ENCODE measurements at places on chromosomes 16 and 17.

- DNase-seq, result no peak
- H3K36me3 ChIP-seq, result no peaks in the 10 kb centered on the region
- H3K4me1 ChIP-seq, result no peaks in the 10 kb centered on the region
- H3K4me3 ChIP-seq, result no peak overlapping the region
- no peaks in the 10 kb centered on the region for H3K27me3 ChIP-seq
- H3K27ac ChIP-seq, result no peak overlapping the region
Measured at GRCh38 chr16:6377956-6378355, 954.7 kb upstream of the RBFOX1 start.

DNA sequence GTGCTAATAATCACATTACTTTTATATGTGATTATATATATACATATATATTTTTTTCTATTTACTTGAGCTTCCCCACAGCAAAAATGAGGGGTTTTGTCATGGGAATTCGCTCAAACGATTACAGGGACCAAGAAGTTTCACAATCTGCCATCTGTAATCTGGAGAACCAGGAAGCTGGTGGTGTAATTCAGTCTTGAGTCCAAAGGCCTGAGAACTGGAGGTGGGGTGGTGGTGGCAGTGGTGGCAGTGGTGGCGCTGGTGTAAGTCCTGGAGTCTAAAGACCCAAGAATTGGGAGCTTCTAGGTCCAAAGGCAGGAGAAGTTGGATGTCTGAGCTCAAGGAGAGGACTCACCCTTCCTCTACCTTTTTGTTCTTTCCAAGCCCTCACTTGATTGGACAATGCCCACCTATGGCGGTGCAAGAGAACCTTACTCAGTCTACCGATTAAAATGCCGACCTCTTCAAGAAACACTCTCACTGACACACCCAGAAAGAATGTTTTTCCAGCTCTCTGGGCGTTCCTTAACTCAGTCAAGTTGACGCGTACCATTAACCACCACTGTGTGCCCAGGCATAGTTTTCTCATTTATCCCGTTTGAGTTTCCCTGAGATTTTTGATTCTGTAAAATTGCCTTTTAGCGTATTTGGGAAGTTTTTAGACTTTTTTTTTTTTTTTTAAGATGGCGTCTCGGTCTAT, 31.9 kb downstream of the POLR2A start:
- no peaks in the 10 kb centered on the region for H3K27me3 ChIP-seq
- peak; percentile 17 for DNase-seq
- H3K4me1 ChIP-seq, result no peaks in the 10 kb centered on the region
- H3K4me3 ChIP-seq, result no peak overlapping the region
- no peaks in the 10 kb centered on the region for H3K36me3 ChIP-seq

DNA sequence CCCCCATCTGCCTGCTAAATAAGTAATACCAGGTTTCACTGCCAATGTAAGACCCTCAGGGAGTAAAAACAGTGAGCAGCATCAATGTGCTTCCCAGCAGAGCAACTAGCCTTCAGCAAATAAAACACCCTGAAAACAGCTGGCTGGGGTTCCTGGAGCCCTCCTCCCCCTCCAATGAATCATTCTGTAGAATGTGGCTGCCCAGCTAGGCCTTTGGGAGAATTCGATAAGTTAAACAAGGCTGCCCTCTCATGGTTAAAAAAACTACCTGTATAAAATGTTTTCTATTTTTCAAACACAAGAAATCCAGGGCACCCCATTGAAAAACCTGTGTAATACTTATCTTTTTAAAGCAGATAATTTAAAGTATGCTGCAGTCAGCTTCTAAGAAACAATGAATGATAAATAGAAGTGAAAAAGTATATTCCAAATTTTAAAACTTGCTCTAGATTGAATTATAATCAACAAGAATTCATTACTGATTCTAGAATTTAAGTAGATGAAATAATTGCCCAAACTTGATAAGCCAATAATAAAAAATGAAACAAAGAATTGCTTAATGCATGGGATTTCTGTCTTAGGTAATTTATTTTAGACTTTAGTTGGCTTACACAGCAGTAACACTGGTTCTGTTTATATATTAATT, 9.4 kb upstream of the TOM1L1 start:
- no peak overlapping the region for H3K4me3 ChIP-seq
- DNase-seq, result peak; percentile 85
- H3K36me3 ChIP-seq, result no peaks in the 10 kb centered on the region
- no peak overlapping the region for H3K27ac ChIP-seq
- no peaks in the 10 kb centered on the region for H3K4me1 ChIP-seq

GRCh38 chr16:9859701-9860327, 322.4 kb downstream of the GRIN2A start:
- H3K36me3 ChIP-seq, result no peaks in the 10 kb centered on the region
- no peak overlapping the region for H3K27ac ChIP-seq
- DNase-seq, result no peak

GRCh38 chr17:29177871-29178749, 2.1 kb downstream of the MYO18A start:
- H3K36me3 ChIP-seq, result no peaks in the 10 kb centered on the region
- peak overlapping the region; percentile 99 for H3K27ac ChIP-seq
- H3K27me3 ChIP-seq, result no peaks in the 10 kb centered on the region
- no peak overlapping the region for H3K4me3 ChIP-seq

DNA sequence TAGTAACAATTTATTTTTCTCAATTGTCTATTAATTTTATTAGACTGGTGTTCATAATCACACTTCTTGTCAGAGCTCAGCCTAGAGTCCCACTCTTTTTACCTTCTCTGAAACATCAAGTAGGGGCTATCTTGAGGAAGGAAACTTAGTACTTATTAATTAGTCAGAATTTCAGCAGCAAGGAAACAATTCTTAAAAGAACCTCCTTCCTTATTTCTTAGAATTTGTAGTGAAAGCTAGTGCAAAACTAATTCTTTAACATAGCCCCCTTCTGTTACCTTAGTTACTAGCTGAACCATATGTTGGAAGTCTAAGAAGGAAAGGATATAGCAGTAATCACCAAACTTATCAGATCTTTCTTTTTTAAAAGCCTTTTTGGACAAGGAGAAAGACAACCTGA, 35.2 kb downstream of the MAP2K4 start:
- no peak for DNase-seq
- H3K4me1 ChIP-seq, result peaks cover 11% of the 10 kb centered on the region
- no peak overlapping the region for H3K4me3 ChIP-seq
- no peak overlapping the region for H3K27ac ChIP-seq
- no peaks in the 10 kb centered on the region for H3K36me3 ChIP-seq

GRCh38 chr16:1435921-1436697, 5.2 kb downstream of the PERCC1 start:
- no peaks in the 10 kb centered on the region for H3K36me3 ChIP-seq
- DNase-seq, result no peak
- H3K4me3 ChIP-seq, result no peak overlapping the region
- no peaks in the 10 kb centered on the region for H3K27me3 ChIP-seq
- H3K4me1 ChIP-seq, result peaks cover 3% of the 10 kb centered on the region

DNA sequence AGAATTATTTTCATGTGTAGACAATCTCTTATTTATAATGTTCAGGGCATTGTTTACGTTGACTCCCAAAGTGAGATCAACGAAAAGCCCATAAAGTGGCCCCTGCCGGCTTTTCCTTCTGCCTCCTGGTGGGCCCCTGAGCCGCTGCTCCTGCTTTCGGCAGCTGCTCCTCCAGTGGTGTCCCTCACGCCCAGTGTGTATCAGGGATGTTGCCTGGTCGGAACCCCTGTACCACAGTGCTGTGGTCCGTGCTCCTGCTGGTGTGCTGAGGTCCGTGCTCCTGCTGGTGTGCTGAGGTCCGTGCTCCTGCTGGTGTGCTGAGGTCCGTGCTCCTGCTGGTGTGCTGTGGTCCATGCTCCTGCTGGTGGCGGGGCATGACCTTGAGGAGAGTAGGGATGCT, 107.6 kb downstream of the BANP start:
- no peak overlapping the region for H3K27ac ChIP-seq
- H3K4me1 ChIP-seq, result peaks cover 20% of the 10 kb centered on the region
- H3K4me3 ChIP-seq, result no peak overlapping the region
- no peaks in the 10 kb centered on the region for H3K27me3 ChIP-seq
- DNase-seq, result no peak
- no peaks in the 10 kb centered on the region for H3K36me3 ChIP-seq

- no peaks in the 10 kb centered on the region for H3K27me3 ChIP-seq
- H3K4me3 ChIP-seq, result no peak overlapping the region
- H3K4me1 ChIP-seq, result no peaks in the 10 kb centered on the region
- no peak overlapping the region for H3K27ac ChIP-seq
Measured at GRCh38 chr16:28096983-28097899, 33.7 kb upstream of the GSG1L start.

GRCh38 chr17:44444735-44445105, 55.3 kb upstream of the ITGA2B start:
- no peaks in the 10 kb centered on the region for H3K4me1 ChIP-seq
- peak; percentile 9 for DNase-seq
- peak overlapping the region; percentile 18 for H3K27ac ChIP-seq
- H3K4me3 ChIP-seq, result no peak overlapping the region
- no peaks in the 10 kb centered on the region for H3K27me3 ChIP-seq

DNA sequence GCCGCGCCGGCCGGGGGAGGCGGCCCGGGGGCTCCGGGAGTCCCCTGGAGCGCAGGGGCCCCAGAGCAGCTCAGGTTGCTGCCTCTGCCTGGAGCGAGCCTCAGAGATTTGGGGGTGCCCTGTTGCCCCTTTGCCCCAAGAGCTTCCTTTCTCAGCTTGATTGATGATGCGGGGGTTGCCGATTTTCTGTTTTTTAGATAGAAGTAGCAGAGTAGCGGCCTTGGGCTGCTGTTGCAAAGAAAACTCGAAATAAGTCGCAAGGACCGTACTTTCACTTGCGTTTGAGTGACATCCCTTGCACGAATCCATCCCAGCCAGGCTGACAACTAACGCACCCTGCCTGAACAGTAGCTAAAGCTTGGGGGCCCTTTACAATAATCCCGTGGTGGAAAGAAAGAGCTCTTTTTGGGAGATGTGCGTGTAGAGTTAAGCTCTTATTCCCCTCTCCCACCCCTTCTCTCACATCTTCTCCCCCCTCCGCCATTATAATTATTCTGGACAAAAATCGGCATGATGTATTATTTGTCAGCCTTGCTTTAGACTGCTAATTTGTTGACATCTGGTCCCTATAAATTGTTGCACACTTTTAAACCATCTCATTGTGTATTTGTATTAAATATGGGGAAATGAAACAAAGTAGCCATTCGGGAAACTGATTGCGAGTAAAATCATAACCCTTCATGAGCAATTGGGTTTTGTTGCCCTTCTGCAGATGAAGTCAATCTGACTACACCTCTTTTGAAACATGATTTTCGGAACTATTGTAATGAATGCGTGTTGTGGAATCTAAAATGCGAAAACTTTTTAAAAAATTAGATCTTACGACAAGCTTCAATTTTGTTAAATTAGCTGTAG, 873 bp downstream of the USP10 start:
- peak overlapping the region; percentile 81 for H3K27ac ChIP-seq
- no peaks in the 10 kb centered on the region for H3K36me3 ChIP-seq
- H3K4me3 ChIP-seq, result peak overlapping the region; percentile 94
- peaks cover 22% of the 10 kb centered on the region for H3K4me1 ChIP-seq

All from hepatocyte (in vitro differentiated cells).